ENCODE measurements at places on chromosomes 6 and 20.

- no peak overlapping the region for H3K27ac ChIP-seq
- peaks cover 6% of the 10 kb centered on the region for H3K27me3 ChIP-seq
- peaks cover 5% of the 10 kb centered on the region for H3K4me1 ChIP-seq
- no peaks in the 10 kb centered on the region for H3K36me3 ChIP-seq
Measured at GRCh38 chr6:148365041-148365440, 22.4 kb downstream of the SASH1 start.

DNA sequence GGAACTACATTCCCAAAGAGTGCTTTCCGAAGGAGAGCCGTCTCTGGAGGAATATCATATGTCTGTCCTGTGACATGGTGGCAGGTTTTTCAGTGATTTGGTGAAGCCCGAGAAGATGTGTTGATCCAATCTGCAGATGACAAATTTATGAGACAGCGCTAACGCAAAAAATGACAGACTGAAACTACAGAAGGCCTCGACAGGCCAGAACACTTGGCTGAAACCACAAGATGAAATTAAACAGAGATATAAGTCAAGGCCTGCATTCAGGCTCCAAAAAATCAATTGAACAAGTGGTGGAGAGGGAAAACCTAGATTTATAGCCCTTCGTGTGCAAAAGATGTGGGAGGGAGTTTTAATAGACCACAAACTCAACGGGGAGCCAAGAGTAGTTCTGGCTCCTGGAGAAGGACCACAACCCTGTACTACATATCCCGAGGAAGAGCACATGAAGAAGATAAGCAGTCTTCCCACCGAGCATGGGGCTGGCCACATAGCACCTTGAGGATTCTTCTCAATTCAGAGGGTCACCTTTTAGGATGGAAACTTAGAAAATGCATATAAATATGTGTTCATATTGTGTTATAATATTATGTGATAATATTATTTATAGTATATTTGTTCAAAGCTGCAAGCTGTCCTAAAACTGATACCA lies 231.3 kb upstream of the PDE10A start:
- no peak for DNase-seq
- H3K4me3 ChIP-seq: no peak overlapping the region
- H3K27me3 ChIP-seq: peaks cover 3% of the 10 kb centered on the region
- H3K4me1 ChIP-seq: peaks cover 2% of the 10 kb centered on the region
- no peaks in the 10 kb centered on the region for H3K36me3 ChIP-seq

DNA sequence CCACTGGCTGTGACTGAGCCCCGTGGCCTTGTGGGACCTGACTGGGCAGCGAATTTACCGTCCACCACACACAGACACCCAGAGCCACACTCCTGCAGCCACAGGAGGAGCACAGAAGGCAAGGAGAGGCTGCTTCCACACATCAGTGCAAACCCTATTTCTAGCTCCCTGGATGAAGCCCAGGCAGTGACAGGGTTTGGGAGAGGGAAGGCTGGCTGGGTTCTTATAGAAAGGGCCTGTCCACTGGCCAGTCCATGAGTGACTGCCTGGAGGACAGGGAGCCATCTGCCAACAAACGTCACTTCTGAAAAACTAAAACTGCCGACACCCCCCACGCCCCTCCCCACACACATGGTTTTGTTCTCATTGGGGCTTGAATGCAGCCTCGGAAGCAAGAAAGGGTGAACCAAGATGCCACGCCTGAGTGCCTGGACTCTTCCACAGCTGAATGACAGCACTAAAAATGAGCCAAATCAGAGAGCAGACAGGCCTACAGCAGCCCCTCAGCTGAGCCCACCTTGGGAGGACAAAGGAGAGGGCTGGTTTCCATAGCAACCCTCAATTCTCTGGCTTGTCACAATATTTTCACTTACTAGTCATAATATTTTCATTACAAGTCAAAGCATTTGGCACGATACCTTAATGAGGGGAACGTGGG lies 38.4 kb downstream of the RRBP1 start:
- H3K4me3 ChIP-seq: no peak overlapping the region
- H3K4me1 ChIP-seq: no peaks in the 10 kb centered on the region
- no peaks in the 10 kb centered on the region for H3K27me3 ChIP-seq
- no peak overlapping the region for H3K27ac ChIP-seq

- no peak overlapping the region for H3K27ac ChIP-seq
- H3K4me3 ChIP-seq: no peak overlapping the region
- H3K36me3 ChIP-seq: peaks cover 3% of the 10 kb centered on the region
- no peak for DNase-seq
- no peaks in the 10 kb centered on the region for H3K27me3 ChIP-seq
- no peaks in the 10 kb centered on the region for H3K4me1 ChIP-seq
Measured at GRCh38 chr6:169235286-169235685, 18.4 kb downstream of the THBS2 start.

- DNase-seq: no peak
- H3K4me3 ChIP-seq: peak overlapping the region; percentile 90
- H3K4me1 ChIP-seq: peaks cover 59% of the 10 kb centered on the region
- peak overlapping the region; percentile 41 for H3K27ac ChIP-seq
- no peaks in the 10 kb centered on the region for H3K27me3 ChIP-seq
Measured at GRCh38 chr6:106102034-106102433, 15.9 kb downstream of the PRDM1 start.

- H3K27ac ChIP-seq: no peak overlapping the region
- H3K4me3 ChIP-seq: no peak overlapping the region
- H3K36me3 ChIP-seq: no peaks in the 10 kb centered on the region
- H3K4me1 ChIP-seq: no peaks in the 10 kb centered on the region
- H3K27me3 ChIP-seq: no peaks in the 10 kb centered on the region
- DNase-seq: no peak
Measured at GRCh38 chr6:99130897-99131873, 183.4 kb upstream of the FBXL4 start.

- H3K36me3 ChIP-seq: no peaks in the 10 kb centered on the region
- no peak overlapping the region for H3K27ac ChIP-seq
- peaks cover under 1% of the 10 kb centered on the region for H3K4me1 ChIP-seq
- peaks cover 16% of the 10 kb centered on the region for H3K27me3 ChIP-seq
- DNase-seq: no peak
- no peak overlapping the region for H3K4me3 ChIP-seq
Measured at GRCh38 chr6:811191-811590, 118.3 kb upstream of the EXOC2 start.

- peaks cover 2% of the 10 kb centered on the region for H3K36me3 ChIP-seq
- no peak overlapping the region for H3K27ac ChIP-seq
- peaks cover 7% of the 10 kb centered on the region for H3K4me1 ChIP-seq
- H3K27me3 ChIP-seq: peaks cover 12% of the 10 kb centered on the region
Measured at GRCh38 chr6:130457605-130458004, 91.8 kb downstream of the TMEM200A start.

DNA sequence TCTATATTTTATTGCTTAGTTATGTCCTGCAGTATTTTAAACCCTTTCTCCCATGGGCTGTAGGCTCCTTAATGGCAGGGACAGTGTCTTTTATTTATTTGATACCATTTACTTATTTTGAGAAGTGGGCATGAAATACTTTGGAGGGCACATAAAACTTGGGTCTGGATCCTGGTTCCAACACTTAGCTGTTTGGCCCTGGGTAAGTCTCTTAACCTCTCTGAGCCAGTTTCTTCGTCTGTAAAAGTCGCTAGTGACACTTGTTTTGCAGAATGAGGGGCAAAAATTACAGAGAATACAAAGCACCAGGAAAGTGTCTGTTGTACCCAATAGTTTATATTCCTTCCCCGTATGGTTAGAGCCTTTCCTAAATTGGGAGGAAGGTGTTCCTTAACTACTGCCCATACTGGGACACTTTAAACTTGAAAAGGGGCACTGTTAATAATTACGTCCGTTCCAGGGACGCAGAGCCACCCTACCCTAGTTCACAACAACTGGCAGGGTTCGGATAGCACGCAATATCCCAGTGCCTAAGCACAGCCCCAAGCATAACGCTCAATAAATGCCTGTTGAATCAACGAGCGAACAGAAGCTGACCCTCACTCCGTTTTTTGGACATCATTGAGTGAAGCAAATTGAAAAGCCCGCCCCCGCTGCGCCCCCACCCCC lies 6.0 kb upstream of the ARMC12 start:
- peak overlapping the region; percentile 99 for H3K27ac ChIP-seq
- H3K4me3 ChIP-seq: peak overlapping the region; percentile 88
- H3K36me3 ChIP-seq: no peaks in the 10 kb centered on the region
- no peaks in the 10 kb centered on the region for H3K27me3 ChIP-seq
- peaks cover 56% of the 10 kb centered on the region for H3K4me1 ChIP-seq
- no peak for DNase-seq

- no peak overlapping the region for H3K4me3 ChIP-seq
- DNase-seq: no peak
- peaks cover 80% of the 10 kb centered on the region for H3K4me1 ChIP-seq
- H3K27me3 ChIP-seq: no peaks in the 10 kb centered on the region
Measured at GRCh38 chr6:15430931-15431405, 185.1 kb downstream of the JARID2 start.

GRCh38 chr6:148457137-148457842 lies 114.7 kb downstream of the SASH1 start:
- no peak overlapping the region for H3K27ac ChIP-seq
- no peak for DNase-seq

- H3K36me3 ChIP-seq: no peaks in the 10 kb centered on the region
- H3K27me3 ChIP-seq: no peaks in the 10 kb centered on the region
- H3K27ac ChIP-seq: no peak overlapping the region
- no peaks in the 10 kb centered on the region for H3K4me1 ChIP-seq
- no peak for DNase-seq
Measured at GRCh38 chr6:138275976-138276375, 57.7 kb upstream of the PBOV1 start.

DNA sequence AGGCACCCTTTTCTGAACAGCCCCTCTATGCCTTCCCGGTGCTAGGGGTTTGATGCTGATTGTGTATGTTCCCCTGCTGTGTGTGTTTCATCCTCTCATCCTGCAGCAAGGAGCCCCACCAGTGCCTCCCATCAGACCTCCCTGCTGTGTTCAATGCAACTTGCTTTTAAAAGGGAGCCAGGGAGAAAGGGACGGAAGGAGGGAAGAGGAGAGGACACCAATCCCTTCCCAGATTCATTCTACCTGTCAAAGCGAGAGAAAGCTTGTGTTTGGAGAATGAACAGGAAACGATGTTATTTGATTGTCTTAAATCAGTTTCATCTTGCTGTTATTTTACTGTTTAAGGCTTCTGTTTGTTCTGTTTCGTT lies 259.2 kb downstream of the ADGB start:
- no peak for DNase-seq
- peaks cover under 1% of the 10 kb centered on the region for H3K36me3 ChIP-seq
- H3K4me3 ChIP-seq: peak overlapping the region; percentile 17
- H3K27ac ChIP-seq: no peak overlapping the region
- H3K4me1 ChIP-seq: peaks cover 5% of the 10 kb centered on the region

- no peak overlapping the region for H3K4me3 ChIP-seq
- H3K27me3 ChIP-seq: no peaks in the 10 kb centered on the region
- no peak for DNase-seq
- H3K4me1 ChIP-seq: no peaks in the 10 kb centered on the region
- no peak overlapping the region for H3K27ac ChIP-seq
Measured at GRCh38 chr6:599576-600448, 57.1 kb downstream of the HUS1B start.

- H3K4me3 ChIP-seq: no peak overlapping the region
- no peaks in the 10 kb centered on the region for H3K36me3 ChIP-seq
- H3K4me1 ChIP-seq: no peaks in the 10 kb centered on the region
- H3K27ac ChIP-seq: no peak overlapping the region
- H3K27me3 ChIP-seq: no peaks in the 10 kb centered on the region
Measured at GRCh38 chr6:38502423-38502822, 137.3 kb downstream of the BTBD9 start.

DNA sequence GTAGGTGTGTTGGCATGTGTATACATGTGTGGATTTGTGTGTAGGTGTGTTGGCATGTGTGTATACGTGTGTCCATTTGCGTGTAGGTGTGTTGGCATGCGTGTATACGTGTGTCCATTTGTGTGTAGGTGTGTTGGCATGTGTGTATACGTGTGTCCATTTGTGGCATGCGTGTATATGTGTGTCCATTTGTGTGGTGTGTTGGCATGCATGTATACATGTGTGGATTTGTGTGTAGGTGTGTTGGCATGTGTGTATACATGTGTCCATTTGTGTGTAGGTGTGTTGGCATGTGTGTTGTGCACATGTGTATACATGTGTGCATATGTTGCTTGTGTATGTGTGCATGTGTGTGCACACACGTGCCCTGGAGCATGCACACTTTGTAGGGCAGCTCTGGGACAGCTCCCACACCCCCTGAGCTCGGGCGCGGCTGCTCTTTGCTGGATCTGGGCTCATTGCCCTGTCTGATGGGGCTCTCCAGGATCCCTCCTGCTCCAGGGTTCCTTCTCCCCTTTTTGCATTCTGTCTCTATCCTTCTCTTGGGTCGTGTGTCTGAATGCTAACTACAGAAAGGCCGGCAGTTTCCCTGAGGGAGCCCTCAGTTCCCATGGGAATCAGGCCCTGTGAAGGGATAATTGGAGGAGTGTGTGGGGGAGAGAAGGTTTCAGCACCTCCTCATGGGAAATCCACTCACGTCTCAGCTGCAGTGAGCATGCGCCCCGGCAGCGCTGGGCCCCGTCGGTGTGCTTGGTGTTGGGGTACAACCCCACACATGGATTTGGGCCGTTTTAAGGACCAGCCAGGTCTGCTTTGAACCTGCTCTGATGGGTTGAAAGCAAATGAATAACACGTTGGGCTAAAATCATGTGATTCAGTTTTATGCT lies 102.0 kb downstream of the ERMARD start:
- peaks cover 2% of the 10 kb centered on the region for H3K27me3 ChIP-seq
- H3K27ac ChIP-seq: no peak overlapping the region
- no peaks in the 10 kb centered on the region for H3K36me3 ChIP-seq
- no peak for DNase-seq

DNA sequence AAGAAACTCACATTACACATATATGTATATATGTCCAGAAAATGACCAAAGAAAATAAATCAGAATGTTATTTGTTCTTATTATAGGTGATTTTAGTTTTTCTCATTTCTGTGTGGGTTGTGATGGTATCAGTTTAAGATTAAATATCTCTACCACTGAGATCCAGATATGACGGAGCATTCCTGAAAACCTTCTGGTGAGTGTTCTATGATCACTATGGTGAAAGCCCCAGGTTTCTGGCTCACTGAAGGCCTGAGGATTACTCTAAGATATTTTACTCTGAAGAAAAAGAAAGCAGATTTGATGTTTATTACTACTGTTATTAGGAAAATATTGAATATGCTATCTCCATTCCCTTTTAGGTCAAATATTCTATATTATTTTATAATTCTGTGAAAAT lies 62.8 kb upstream of the L3MBTL3 start:
- H3K4me3 ChIP-seq: no peak overlapping the region
- no peaks in the 10 kb centered on the region for H3K36me3 ChIP-seq
- H3K4me1 ChIP-seq: no peaks in the 10 kb centered on the region

DNA sequence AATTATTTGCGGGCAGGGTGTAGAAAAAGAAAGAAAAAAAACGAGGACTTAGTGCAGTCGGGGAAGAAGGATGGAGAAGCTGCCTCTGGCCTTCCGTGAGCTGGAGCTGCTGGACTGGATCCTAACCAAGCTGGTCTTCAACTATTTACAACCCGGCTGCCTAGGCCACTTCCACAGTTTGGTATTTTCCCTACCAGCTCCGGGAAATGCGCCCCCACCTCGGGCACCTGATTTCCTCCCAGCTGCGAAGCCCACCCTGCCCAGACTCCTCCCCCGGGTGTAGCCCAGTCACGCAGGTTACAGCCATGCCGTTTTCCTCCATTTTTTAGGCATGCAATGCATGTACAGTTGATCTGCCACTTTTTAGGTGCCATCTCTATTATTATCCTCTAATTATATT lies 21.2 kb downstream of the THEMIS start:
- H3K36me3 ChIP-seq: peaks cover 45% of the 10 kb centered on the region
- H3K27me3 ChIP-seq: no peaks in the 10 kb centered on the region
- DNase-seq: peak; percentile 55
- H3K4me1 ChIP-seq: peaks cover 72% of the 10 kb centered on the region
- H3K27ac ChIP-seq: peak overlapping the region; percentile 86
- H3K4me3 ChIP-seq: peak overlapping the region; percentile 75

- no peak overlapping the region for H3K27ac ChIP-seq
- no peaks in the 10 kb centered on the region for H3K27me3 ChIP-seq
- no peak overlapping the region for H3K4me3 ChIP-seq
- no peak for DNase-seq
- H3K4me1 ChIP-seq: peaks cover 11% of the 10 kb centered on the region
- H3K36me3 ChIP-seq: peaks cover 23% of the 10 kb centered on the region
Measured at GRCh38 chr20:41526327-41526726, 91.8 kb downstream of the CHD6 start.
